NCI-H69 (cell line): ENCODE measurements at places on chromosomes 4 and X.

GRCh38 chr4:99833756-99834155 lies 17.1 kb downstream of the DAPP1 start:
- no peak for DNase-seq

GRCh38 chrX:40173143-40174000 lies 75.6 kb upstream of the BCOR start:
- DNase-seq: no peak

DNA sequence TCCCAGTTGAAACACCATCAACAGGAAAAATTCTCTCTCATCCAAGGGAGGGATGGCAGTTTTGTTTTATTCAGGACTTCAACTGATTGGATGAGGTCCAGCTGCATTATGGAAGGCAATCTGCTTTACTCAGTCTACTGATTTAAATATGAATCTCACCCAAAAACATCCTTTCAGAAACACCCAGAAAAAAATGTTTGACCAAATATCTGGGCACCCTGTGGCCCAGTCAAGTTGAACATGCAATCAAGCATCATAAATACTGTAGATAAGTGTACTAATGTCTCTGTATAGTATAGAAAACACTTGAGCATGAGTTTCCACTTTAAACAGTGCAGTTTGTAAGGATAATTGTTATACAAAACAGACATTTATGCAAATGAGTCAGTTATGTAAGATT lies 753.2 kb downstream of the ARAP2 start:
- no peak for DNase-seq

- DNase-seq: peak; percentile 24
Observed at GRCh38 chrX:23008431-23009099, 8.8 kb downstream of the DDX53 start.

DNA sequence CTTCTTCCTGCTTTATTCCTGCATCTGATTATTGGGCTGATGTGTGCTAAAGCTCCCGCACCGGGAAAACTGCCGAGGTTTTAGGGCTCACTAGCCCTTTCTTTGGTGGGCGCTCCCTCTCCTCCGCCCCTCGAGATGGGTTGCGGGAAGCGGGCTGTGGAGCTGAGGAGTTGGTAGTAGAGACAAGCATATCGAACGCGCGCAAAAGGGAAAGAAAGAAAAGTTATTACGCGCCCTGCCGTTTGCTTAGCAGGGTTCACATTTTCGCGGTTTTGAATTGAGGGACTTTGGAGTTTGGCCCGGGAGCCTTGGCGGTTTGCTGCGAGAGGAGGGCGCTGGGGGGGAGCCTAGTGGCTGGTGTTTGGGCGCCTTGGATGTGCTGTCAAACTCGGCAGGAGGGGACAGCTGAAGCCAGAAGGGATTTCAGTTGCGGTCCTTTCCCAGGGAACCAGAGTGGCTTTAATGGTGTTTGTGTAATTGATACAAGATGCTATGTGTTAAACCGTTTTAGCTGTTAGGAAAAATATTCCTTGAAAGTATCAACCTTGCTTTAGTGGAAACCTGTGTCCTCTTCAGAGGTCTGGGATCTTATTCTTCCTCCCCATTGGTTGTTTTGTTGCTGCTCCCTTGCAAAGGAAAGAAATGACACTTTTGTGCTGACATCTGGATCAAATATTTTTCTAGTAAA lies 1.1 kb downstream of the GAB1 start:
- DNase-seq: peak; percentile 65

- no peak for DNase-seq
Observed at GRCh38 chr4:958314-958665, 15.1 kb downstream of the DGKQ start.

DNA sequence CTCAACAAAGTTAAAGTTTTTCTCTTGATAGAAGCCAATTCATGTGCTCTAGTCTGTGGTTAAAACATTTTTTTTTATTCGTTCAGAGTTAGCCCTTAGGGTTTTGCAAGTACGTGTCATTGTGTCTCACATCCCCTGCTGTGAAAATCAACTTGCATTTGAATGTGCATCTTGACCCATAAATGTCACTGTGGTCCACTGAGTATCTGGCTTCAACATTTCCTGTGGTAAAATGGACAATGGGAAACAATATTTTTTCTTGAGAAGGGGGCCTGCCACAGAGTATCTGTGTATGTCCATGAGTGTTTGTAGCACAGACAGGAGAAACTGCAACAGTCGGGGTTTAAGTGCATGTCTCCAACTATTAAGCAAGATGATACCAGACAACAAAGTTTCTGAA lies 554.8 kb upstream of the TENM3 start:
- peak; percentile 91 for DNase-seq

DNA sequence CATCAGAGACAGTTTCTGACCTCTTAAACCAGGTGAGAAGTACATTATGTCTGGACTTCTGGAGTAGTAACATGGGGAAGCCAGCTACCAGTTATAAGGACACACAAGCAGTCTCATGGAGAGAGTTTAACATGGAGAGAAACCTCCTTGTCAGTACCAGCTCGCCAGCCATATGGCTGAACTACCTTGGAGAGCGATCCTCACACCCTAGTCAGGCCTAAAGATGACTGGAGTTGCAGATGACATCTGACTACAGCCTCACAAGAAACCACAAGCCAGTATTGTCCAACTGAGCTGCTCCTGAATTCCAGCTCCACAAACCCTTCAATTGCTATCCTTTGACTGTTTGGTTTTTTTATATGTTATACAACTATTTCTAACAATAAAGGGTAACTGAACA lies 49.8 kb downstream of the PDHA2 start:
- no peak for DNase-seq

DNA sequence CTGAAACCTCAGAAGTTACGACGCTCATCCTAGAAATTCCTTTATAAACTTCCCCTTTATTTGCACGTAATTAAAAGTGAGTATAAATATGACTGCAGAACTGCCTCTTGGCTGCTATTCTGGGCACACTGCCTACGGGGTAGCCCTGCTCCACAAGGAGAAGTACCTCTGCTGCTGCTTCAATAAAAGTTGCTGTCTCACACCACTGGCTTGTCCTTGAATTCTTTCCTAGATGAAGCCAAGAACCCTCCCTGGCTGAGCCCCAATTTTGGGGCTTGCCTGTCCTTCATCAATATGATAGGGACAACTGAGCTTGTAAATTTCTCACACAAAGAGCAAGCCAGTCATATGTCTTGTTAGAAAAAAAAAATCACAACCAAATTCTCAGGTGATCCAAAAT lies 115.8 kb downstream of the VEGFC start:
- no peak for DNase-seq

GRCh38 chr4:81021981-81022380 lies 8.5 kb upstream of the BMP3 start:
- DNase-seq: no peak

DNA sequence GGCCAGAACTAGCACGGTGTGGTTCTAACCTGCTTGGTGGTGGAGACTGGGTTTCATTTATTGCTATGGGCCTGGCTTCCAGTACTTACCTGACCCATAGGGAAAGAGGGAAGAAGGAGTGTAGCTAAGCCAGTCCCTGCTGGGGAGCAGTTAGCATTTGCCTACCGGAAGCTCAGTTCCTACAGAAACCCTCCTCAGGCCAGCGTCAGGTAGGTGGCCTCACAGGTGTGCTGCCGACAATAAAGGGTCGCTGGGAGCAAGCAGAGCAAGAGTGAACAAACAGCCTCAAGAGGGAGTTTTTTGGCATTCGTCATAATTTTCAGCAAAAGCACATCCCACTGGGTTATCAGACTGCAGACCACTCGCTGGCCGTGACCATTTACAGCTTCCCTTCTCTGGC lies 740.6 kb upstream of the TENM3 start:
- DNase-seq: peak; percentile 66

DNA sequence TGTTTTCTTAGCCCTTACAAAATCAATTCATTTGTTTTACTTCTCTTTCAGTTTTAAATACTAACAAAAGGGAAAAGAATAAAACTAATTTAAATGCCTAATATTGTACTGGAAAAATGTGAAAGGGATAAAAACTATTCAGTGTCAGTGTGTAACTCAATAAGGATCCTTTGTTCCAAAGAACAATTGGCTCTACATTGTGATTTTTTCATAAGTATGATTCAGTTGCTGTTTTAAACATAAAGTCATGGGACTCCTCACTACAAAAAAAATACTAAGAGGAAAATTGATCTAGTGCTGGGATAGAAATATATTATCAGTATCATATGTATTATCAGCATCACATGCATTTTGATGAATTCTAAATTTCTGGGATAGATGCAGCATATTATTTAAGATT lies 199.4 kb upstream of the TRAM1L1 start:
- no peak for DNase-seq

- no peak for DNase-seq
Observed at GRCh38 chr4:35102066-35102465, 1142.2 kb downstream of the ARAP2 start.

DNA sequence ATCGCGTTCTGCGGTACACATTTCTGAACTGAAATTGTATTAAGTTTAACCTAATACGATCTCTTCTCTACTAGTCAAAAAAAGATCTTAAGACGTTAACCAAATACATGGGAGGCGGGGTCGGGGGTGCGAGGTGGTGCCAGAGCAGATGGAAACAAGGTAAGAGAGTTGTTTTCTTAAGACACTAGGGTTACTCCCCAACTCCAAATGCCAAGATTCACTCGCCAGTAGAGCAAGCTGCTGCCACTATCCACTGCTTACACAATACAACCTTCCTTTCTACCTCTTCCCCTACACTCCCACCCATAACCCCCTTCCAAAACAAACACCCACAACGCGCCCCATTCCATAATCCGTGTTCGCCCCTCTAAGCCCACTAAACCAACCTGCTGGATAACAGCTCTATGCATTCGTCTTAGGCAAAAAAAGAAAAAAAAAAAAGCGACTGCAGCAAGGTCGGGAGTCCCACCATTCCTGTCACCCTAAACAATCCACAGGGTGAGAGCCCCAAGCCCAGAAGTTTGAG lies 1.3 kb downstream of the LCORL start:
- peak; percentile 37 for DNase-seq

DNA sequence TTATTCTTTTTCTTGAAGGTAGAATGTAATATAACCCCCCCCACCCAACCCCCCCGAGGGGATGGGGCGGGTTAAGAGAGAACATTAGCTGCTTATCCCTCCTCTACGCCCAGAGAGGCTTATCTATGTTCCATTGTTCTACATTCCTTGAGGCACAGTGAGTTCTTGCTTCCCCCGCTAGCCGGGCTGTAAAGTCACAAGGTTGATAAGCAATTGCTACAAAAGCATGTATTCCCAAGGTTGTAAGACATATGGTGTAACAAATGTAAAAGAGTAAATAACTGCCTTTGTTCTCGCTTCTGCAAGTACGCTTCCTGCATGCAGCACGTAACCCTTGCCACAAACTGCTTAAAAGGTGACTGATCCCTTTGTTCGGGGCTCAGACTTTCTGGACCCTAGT lies 8.2 kb downstream of the DCAF8L2 start:
- DNase-seq: peak; percentile 0

DNA sequence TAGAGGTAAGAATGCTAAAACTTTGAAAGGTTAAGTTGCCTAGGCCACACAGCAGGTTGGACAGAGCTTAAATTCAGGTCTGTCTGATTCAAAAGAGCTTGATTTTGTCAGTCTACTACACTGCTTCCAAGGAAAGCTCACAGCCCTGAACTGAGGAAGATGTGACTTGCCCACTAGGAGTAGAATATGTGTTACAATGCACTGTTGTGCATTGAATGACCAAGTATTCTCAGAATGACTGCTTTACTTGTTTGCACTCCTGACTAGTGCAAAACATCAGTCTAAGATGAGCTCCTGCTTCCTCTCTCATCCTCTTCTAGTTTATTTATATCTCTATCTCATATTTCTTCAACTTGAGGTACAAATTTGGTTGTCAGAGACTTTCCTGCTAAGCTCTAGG lies 56.2 kb downstream of the AWAT2 start:
- DNase-seq: no peak

DNA sequence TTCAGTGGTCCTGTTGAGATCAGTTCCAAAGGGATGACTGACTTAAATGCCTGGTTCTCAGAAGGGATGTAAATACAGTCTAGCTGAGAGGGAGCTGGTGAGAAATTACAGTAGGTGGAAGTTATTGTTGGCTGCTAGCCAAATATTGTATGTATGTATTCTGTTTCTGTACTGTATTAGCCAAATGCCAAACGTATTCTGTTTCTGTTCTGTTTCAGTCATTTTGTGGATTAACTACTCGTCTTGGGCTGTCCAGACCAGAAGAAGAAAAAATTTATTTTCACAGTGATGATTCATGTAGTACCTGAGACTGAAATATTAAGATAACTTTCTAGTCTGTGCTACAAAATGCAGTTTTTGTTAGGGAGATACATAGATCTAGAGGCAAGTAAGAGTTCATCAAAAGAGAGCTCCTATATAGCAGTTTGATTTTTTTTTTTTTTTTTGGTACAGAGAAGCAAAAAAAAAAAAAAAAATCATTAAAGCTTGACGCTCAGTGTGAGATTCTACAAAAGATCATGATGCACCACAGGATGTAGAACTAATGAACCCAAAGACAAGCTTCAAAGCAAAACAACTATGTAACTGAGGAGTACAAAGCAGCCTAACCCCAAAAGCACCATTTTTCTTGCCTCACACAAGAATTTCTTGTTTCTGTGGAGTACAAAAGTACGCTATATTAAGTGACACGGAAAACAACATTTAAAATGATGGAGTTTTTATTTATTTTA lies 54.8 kb downstream of the CASP6 start:
- peak; percentile 53 for DNase-seq

GRCh38 chr4:15493411-15493810 lies 23.7 kb downstream of the CC2D2A start:
- DNase-seq: no peak

- no peak for DNase-seq
Observed at GRCh38 chr4:96913441-96914080, 1073.7 kb downstream of the PDHA2 start.

GRCh38 chrX:23871905-23872546 lies 35.7 kb downstream of the APOO start:
- DNase-seq: no peak

DNA sequence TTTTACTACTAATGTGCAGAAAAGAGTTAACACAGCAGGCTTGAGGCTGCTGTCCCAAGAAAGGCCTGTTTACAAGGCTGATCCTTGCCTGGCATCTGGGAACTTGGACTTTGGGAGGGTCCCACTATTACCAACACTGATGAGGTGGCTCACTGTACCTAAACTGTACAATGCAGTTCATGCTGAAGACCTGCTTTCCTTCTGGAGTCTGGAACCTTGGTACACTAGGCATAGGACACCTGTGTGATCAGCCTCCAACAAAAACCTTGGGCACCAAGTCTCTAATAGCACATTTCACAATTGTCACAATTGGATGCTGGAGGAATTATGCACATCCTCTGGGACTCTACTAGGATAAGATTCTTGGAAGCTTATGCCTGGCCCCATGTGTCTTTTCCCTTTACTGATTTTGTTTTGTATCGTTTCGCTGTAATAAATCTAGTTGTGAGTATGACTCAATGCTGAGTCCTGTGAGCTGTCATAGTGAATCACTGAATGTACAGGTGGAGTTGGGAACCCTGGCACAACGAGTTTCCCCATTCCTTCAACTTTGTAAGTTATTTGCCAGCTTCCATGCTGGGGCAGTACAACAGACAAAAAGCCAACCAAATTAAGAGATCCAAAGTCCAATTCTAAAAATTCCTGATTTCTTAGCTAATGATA lies 45.9 kb downstream of the TEC start:
- no peak for DNase-seq
